ENCODE measurements at places on chromosomes 6 and 20.

- DNase-seq = no peak
Measured at GRCh38 chr6:119540417-119540816, 190.9 kb upstream of the MAN1A1 start.

DNA sequence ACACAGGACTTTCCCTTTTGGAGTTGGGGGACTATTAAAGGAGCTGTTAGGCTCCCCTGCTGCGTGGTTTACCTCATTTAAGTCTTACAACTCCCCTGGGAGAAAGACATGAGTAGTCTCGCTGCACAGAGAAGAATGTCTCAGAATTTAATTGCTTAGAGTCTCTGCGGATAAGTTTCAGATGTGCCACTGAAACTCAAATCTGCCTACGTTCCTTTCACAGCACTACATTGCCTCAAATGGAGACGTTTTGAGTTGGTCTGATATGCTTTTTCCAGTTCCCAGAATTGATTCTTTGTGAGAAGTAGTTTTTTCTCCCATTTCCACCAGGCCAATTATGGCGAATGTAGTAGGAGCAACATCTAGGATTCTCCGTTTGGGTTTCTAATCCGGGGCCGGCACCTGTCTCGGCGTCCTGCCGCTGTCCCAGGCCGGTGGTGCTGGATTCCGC lies 532 bp upstream of the SLC35F1 start:
- DNase-seq = no peak

DNA sequence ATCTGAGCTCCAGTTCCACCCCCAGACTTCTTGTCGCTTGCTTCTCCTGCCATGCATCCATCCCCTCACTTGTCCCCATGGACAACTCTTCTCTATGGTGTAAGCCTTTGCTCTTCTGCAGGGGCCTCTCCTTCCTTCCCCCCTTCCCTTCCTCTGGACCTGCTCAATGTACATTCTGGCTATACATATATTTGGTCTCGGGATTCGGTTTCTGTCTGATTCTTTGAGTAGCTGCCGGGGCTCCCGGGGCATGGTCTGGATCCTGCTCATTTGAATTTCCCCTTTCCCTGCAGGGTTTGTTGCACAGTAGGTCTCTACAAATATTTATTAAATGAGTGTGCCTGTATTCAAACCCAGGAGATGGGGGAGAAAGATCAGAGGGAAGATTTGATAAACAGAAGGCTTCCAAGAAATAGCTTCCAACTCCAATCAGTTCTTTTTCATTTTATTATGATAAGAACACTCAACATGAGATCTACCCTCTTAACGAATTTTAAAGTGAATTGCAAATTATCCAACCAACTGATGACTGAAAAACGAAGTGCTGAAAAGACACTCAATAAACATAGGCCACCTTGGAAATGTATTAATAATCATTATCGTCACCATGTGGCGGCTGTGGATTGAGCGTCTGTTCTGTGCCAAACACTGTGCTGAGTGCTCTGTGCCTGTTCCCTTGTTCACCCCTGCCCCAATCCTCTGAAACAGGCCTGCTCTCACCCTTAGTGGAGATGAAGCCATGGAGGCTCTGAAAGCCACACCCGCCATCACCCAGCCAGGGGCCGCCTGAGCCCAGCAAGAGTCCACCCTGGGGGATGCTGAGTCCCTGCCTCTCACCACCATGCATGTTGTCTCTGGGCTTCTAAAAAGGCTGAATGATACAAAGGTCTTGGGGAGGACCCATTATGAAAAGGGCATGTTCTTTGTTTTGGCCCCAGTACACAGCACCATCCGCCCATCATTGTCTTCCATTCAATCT lies 34.3 kb upstream of the APCDD1L start:
- no peak for DNase-seq

DNA sequence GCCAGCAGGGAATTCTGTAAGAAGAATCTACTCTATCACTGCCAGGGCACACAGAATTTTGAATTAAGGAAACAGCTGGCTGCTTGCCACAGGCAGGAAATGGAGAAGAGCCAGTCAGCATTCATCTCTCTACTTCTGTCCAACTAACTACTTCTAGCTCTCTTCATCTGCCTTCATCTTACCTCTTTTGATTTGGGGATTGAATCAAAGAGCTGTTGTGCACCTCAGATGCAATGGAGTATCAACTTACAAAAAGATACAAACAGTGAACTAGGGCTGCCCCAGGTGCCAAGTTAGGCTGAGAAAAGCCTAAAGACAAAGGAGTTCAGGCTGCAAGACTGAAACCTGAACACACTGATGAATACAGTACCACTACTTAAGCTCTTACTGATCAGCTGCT lies 82.0 kb downstream of the PTPRK start:
- no peak for DNase-seq

Measured in cardiac septum (tissue), 1 donor.